Stimulated activated CD4-positive, alpha-beta T cell treated with anti-CD3 and anti-CD28 coated beads, Interleukin-2, amount 100 ng/mL, for 48 hours (primary cell): ENCODE measurements at places on chromosomes 3 and 15.

DNA sequence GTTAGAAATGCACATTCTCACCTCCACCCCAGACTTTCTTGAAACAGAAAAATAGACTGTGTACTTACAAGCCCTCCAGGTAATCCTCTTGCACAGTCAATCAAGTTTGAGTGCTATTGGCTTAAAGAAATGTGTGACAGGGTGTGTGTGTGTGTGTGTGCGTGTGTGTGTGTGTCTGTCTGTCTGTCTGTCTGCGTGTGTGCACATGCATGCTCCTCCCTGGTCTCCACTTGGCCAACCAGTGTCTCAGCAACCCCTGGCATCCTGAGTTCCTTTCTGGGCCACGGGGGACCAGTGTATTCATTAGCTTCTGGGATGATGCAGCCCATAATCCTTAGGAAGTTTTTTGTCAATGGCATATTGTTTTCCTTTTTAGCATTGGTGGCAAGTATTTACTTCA, 128.8 kb upstream of the IL12A start:
- no peak for DNase-seq

DNA sequence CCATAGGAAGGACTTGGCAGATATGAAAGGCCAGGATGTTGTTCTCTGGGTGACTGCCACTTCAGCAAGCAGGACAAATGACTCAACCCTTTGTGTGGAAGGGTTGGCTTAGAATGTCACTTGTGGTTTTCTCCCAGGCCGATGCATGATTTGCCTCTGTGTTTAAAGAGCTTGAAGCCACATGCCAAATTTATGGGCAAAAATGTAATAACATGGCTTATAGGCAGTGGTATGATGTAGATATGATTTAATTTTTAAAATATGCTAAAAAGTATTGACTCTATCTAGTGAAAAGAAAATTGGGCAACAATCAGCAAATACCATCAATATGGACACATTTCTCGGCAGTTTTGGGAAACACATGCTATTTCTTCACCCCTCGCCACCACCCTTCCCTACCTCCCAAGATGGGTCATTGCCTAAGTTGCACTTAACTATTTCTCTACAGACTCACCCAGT, 114.6 kb downstream of the CYP19A1 start:
- DNase-seq, result no peak

DNA sequence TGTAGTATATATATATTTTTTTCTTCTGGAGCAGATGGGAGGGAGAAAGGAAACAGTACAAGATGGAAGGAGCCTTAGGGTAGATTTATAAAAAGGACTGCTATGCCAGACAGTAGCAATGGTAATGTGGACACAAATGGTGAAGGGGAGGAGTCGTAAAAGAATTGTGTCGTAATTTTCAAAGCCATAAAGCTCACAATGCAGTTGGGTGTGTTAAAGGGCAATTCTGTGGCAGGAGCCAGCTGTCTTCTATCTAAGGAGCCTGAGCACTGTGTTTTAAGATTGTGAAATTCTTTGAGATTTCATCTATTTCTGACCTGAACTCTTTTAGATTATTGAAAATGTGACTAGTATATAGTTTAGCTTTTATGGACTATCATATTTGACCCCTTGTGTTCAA, 58.9 kb downstream of the CNOT10 start:
- no peak for DNase-seq

DNA sequence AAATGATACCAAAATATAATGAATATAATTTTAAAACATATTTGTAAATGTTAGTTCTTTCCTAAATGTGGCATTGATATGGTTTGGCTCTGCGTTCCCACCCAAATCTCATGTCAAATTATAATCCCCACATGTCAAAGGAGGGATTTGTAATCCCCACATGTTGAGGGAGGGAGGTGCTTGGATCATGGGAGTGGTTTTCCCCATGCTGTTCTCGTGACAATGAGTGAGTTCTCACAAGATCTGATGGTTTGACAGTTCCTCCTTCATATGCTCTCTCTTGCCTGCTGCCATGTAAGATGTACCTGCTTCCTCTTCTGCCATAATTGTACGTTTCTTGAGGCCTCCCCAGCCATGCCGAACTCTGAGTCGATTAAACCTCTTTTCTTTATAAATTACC, 12.0 kb downstream of the CGGBP1 start:
- no peak for DNase-seq

- DNase-seq, result no peak
Measured at GRCh38 chr3:14201940-14202684, 23.5 kb downstream of the LSM3 start.

- no peak for DNase-seq
Measured at GRCh38 chr15:68990992-68991500, 23.4 kb upstream of the NOX5 start.

GRCh38 chr3:173018758-173019157, 122.3 kb downstream of the SPATA16 start:
- DNase-seq, result no peak

DNA sequence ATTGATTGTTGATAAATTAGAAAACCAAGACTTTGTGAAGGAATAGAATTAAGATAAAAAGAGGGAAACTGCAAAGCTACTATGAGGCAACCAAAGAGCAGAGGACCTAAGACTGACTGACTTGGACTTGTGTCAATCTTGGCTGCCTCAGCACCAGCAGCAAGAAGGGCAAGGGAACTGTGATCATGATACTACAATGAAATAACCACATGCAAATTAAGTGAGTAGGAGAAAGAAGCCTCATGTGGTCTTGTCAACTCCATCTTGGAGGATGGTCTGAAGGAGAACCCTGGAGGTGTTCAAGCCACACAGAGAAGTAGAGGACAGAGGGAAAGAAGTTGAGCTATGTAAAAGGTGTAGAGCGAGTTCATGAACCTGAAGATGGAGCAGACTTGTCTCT, 47.3 kb upstream of the THRB start:
- no peak for DNase-seq

DNA sequence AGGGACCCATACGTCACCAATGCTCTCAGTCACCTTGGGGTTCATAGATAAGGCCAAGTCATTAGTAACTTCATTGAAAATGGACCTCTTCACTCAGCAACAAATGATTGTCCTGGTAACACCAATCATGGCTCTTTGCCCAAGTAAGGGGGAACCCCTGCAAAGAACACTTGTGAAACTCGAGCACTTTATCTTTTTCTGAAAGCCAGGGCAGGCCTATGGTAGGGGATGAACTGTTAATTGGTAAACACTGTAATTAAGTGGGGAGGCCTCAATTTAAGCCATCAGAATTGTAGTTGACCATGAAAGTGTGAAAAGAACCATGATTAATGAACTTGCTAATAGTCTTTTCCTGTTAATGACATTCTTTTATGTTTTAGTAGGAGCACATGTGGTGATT, 73.3 kb downstream of the ABHD5 start:
- no peak for DNase-seq

DNA sequence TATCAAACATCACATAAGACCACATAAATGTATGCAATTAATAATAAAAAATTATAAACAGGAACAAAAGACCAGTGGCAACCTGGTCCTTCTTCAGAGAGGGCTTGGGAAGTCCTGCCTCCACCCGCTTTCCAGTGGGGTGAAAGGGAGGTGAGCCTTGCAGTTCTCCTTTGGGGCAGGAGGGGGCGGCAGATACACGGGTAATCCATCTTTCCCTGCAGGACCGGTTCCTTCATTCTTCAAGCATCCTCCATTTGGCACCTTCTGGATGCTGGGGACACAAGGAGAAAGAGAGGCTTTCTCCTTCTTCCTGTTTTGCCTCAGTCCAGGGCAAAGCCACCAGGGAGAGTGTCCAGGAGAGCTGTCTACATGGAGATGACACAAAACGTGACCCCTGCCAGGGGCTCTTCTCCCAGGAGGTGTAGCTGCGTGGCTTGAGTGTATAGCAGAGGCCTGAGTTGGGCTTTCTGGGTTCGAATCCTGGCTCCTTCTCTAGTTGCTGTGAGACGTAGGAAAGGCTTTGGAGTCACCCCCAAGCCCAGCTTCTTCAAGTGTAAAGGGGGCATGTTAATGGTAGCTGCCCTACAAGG, 23.2 kb downstream of the RPLP1 start:
- DNase-seq, result peak; percentile 76

- DNase-seq, result no peak
Measured at GRCh38 chr15:29880341-29880740, 58.1 kb upstream of the TJP1 start.

DNA sequence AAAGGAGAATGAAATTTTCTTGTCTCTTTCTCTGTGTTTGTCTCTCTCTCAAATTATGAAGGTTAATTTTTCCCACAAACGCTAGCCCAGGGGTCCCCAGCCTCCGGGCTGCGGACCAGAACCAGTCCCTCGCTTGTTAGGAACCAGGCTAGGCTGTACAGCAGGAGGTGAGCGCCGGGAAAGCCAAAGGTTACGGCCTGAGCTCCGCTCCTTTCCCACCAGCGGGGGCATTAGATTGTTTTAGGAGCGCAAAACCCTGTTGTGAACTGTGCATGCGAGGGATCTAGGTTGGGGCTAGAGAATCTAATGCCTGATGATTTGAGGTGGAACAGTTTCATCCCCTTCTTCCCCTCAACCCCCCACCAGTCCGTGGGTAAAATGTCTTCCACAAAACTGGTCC, 74.7 kb upstream of the ZNF385D start:
- DNase-seq, result no peak

- no peak for DNase-seq
Measured at GRCh38 chr3:139794469-139795265, 116.9 kb upstream of the NMNAT3 start.

- DNase-seq, result no peak
Measured at GRCh38 chr15:82838096-82838735, 28.8 kb downstream of the WHAMM start.

DNA sequence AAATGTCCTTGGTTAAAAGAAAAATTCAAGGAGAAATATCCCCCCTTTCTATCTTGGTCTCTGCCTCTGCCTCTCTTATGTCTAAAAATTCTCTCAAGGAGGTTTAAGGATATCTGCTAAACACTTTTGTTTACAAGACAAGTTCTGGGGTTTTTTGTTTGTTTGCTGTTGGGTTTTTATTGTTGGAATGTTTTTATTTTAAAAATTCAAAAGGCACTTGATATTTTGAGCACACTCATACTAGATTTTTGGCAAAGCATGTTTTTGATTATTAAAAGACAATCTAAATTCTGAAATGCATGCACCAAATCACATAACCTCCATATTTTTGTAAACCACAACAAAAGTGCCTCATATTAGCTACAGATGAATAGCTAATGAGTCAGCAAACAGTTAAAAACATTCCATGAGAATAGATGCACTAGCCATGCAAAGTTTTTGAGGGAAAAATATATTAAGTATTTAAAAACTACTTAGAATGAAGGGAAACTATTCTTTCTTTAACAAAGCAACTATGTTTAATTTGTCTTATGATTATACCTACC, 84.6 kb downstream of the ZBTB20 start:
- DNase-seq, result no peak

DNA sequence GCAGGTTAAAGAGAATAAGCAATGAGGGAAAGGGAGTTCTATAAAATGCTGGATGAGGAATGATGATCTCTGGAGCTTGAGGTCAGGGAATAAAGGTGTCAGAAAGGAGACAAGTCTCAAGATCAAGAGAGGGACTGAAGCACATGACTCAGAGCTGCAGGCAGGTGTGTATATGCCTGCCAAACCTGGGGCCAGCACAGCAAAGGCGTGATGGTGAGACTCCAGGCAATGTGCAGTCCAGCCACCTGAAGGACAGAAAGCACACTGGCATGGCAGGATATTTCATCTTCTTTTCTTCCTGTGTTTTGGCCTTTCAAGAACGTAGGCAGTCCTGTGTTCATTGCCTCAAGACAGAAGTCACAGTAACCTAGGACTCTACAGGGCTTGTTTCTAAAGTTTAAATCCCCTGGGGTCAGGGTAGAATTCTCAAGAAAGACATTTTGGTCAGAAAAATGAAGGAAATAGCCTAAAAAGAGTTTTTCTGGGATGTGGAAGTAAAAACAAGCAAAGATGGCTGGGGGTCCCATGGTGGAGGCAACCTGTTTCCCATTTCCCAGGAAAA, 55.5 kb upstream of the TOPAZ1 start:
- DNase-seq, result no peak

DNA sequence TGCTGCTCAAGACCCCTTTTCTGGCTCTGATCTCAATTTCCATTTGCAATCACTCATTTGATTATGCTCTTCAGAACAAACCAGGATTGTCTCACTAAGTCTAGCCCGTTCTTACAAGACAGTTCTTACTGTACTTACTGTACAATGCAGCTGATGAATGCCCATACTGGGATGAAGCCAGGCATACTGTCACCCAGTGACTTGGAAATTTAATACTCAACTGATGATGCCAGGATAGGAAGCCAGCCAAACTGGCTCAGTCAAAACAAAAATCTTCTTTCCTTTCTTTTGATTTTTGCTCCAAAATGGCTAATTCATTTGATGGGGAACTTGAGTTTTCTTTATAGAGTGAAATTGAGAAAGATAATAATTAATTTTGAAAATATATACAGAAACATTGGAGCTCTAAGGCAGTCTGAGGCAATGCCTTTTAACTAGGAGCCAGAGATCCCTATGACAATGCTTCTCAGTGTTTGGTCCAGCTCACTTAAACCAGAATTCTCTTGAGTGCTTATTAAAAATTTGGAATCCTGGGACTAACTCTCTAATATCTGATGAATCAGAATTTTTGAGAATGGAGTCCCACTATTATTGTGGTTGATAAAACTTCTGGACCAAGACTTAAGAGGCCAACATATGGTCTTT, 265.6 kb upstream of the THBS1 start:
- no peak for DNase-seq

- no peak for DNase-seq
Measured at GRCh38 chr3:100708644-100708988, 678 bp upstream of the TFG start.

GRCh38 chr3:52453496-52454249, at the start of gene TNNC1:
TNNC1 (minus strand) TSS chr3:52454041; CDS start chr3:52454015, 26 bp downstream.
- DNase-seq, result no peak

DNA sequence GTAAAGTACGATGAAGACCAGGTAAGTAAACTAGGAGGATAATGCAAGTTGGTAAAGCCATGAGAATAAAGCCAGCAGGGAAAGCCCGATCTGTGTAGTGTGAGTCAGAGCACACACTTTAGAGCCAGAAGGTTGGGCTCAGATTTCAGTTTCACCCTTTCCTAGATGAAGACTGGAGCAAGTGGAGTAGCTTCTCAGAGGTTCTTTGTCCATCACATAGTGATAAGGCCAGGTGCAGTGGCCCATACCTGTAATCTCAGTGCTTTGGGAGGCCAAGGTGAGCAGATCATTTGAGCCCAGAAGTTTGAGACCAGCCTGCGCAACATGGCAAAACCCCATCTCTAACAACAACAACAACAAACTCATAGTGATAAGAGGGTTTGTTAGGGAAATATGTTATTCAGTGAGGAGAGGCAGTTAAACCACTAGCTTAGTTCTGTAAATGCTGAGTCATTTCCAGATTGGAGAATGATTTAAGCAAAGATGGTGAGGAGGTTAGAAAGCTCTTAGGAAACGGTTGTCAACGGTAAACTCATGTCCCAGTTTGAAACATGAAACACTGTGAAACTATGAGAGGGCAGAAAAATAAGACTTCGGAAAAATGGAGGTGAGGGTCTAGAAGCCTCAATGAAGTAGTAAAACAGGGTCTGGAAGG, 39.0 kb downstream of the IL12A start:
- DNase-seq, result no peak

- DNase-seq, result peak; percentile 3
Measured at GRCh38 chr3:156448300-156448699, 106.6 kb downstream of the SSR3 start.

- DNase-seq, result no peak
Measured at GRCh38 chr15:48657950-48658591, 12.6 kb upstream of the FBN1 start.
